ENCODE measurements at places on chromosomes 4 and X.

DNA sequence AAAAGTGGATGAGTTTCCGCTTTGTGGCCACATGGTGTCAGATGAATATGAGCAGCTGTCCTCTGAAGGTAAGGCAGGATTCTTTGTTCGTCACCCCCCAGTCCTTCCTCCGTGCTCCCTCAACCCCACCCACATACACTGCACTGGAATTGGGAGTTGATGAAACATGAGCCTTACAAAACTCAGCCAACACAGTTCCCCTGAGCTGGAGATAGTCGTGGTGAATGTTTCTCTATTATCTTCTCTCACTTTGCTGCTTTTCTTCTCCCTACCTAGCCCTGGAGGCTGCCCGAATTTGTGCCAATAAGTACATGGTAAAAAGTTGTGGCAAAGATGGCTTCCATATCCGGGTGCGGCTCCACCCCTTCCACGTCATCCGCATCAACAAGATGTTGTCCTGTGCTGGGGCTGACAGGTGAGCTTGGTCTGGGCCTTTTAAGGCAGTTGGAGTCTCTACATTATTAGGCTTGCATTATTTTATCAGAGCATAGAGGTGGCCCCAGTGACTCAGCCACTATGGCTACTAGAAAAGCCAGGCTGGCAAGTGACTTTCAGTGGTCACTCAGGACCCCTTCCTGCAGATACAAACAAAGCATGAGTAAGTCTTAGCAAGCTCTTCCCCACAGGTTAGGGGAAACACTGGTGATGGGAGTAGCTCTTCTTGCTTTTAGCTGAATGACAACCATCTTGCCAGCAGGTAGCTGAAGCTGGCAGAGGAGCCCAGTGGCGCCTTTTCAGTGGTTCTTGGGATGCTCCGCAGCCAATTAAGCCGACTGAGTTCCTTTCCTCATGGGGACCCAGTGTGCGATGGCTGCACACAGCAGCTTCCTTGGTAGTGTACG lies 1.6 kb downstream of the RPL10 start:
- no peak for DNase-seq

DNA sequence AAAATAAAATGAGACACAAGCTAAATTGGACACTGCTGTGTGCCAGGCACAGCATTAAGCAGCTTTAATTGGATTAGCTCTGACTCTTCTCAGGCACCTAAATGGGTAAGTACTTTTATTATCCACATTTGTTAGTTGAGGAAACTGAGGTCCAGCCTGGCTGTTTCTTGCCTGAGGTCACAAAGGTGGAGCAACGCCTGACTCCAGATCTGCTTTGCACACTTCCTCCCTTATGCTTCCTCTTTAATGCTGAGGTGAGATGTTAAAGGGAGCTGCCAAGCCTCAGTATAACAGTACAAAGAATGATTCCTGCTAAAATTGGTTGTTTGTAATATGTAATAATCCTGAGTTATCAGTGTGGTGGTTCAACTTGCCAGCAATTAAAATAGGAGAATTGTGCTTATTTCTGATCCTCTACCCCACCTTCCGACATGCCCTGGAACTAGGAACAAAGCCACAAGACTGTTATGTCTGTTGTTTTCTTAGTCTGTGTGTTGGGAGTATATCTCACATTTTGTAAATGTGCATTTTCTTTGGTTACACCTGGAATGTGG lies 74.4 kb downstream of the AFF1 start:
- DNase-seq, result no peak

- DNase-seq, result no peak
Observed at GRCh38 chr4:137000432-137000831, 531.9 kb downstream of the PCDH18 start.

DNA sequence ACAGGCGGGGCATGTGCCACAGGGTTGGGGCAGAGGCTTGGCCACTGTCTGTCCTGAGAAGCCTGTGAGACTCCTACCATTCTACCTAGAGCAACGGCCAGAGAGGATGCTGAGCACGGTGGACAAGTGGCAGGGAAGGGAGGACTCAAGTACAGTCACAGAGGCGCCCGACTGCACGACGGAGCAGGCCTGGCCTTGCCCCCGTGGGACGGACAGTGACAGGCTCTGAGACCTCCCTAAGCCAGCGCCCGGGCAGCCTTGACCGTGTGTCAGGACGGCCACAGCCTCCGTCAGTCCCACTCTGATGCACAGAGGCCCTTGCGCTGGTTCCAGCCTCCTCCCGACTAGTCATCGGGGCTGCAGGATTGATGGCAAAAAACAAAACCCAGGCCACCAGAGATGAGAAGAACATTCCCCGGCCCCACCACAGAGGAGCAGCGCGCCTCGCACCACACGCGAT lies 36.7 kb upstream of the MXD4 start:
- DNase-seq, result no peak

DNA sequence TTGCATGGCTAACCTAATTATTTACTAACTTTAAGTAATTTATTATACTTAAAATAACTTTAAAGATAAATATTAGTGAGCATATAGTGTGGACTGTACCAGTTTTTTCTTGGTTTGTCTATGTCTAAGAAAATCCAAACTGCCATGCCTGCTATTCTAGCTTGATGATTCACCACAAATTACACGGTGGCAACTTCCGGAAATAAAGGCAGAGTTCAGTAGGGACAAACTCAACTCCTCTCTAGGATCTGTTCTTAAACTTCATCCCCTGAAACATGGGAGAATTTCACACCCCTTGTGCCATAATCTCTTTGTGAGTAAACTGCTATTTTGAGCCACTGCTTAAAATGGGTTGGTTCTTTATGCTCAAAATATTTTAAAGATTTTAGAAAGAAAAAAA lies 213.6 kb upstream of the NRK start:
- DNase-seq, result no peak

DNA sequence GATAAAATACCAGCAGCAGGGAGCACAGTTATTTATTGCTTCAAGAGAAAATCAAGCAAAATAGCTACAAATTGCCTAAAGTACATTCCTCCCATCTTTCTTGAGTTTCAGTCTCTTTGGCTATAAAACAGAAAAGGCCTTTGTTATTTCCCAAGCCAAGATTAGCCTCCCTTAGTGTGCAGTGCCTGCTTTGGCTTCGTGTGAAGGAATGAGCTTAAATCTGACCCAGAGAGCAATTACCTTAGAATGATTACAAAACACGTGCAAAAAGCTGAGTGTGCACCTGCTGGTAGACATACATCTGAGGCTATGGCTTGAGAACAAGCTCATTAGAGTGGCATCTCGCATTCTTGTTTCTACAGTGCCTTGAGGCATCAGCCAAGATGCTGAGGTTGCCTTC lies 250.8 kb downstream of the C4orf33 start:
- no peak for DNase-seq

GRCh38 chr4:128916832-128917231 lies 107.3 kb downstream of the JADE1 start:
- DNase-seq, result no peak

DNA sequence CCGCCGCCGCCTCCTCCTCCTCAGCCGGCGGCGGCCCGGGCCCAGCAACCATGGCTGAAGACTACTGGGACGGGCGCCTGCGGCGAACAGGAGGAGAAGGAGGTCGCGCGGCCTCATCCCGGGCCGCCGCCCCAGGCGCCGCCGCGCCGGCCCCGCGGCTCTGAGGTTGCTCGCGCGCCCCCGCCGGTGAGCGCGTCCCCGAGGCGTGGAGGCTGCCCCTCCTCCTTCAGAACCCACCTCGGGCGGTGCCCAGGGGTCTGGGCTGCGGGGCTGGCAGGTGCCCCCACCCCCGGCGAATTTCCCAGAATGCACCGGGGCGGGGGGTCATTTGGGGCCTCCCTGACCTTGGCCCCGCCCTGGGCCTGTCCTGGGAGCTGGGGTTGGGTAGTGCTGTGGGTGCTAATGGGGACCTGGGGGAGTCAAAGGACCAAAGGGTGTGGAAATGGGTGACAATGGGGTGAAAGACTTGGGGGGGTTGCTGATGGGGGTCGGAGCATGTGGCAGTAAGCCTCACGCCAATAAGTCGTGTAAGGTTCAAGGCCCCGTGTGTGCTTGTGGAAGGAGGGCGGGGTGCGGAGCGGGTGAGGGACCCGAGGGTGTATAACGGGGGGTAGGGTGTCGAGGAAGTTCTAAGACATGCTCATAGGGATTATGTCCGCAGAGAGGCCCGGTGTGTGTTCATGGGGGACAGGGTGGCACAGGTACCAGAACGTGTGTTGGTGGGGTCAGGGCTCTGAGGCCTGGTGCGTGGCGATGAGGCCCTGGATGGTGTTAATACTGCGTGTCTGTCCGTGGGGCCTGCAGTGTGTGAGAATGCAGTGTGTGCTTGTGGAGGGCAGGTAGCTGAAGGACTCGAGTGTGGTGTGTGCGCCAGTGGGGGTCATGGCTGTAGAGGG lies 687 bp downstream of the CDK16 start:
- peak; percentile 48 for DNase-seq

DNA sequence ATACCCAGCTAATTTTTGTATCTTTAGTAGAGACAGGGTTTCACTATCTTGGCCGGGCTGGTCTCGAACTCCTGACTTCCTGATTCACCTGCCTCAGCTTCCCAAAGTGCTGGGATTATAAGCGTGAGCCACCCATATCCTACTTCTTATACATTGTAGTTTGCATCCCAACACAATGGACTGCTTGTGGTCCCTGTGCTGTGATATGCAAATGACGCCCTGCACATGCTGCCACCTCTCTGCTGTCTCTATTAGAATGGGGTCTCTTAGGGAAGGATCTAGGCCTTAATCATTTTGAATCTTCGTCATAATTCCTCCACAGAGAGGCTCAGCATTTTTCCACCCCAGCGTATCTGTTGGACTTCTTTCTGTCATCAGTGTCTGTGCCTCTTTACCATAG lies 595.9 kb downstream of the ADGRL3 start:
- no peak for DNase-seq

DNA sequence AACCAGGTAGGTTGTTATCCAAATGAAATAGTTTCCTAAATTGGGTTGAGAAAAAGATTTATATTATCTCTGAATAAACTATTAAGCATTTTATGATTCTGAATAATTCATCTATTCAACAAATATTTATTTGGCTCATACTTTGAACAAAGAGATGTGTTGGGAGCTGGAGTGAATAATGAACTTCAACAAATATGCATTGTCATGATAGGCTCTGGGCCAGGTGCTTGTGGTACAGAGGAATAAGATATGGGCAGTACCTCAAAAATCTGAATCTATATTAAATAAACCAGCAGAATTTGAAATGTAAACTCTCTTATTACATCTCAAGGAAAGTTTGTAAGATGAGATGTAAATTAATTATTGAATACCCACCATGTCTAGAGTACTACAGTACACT lies 75.7 kb upstream of the DCLK2 start:
- DNase-seq, result no peak

DNA sequence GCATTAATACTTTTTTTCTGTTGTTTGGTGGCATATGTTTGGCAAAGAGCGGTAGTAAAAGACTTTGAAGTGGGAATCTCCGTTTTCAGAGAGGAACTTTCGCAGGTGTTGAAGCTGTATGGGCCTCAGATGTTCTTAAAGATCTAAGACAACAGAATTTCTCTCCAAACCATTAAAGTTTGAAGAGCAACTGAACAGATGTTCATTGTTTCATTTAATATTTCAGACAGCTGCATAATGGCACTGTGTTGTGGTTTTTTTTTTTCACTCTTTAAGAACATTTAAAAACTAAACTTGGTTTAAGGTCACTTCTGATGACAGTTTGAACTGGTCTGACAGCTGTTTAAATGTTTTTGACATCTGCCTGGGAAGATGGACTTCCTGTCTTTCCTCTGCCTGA lies 882.7 kb upstream of the PCDH10 start:
- no peak for DNase-seq

DNA sequence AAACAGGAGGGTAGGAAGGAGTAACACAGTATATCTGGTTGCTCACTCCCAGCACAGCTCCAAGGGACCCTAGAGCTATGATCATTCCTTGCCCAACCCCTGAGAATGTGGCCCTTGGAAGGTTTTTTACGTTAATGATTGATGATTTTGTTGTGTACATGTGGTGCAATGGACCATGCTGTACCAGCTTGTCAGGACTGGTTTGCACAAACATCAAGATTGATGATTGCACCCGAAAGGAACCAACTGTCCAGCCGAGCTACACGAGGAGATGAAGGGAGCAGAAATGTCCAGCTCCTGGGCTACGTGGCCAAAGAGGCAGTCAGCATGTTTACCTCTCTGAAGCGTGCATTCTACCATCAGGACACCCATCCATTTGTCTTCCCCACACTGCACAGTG lies 83.2 kb upstream of the USP9X start:
- no peak for DNase-seq

- no peak for DNase-seq
Observed at GRCh38 chr4:23903859-23904438, 14.1 kb upstream of the PPARGC1A start.

- DNase-seq, result no peak
Observed at GRCh38 chr4:162456106-162456505, 292.3 kb upstream of the FSTL5 start.

- no peak for DNase-seq
Observed at GRCh38 chrX:43277879-43278278, 378.2 kb upstream of the MAOA start.

GRCh38 chr4:55442541-55442940 lies 46.8 kb downstream of the TMEM165 start:
- no peak for DNase-seq

GRCh38 chr4:51885363-51885762 lies 42.4 kb downstream of the DCUN1D4 start:
- no peak for DNase-seq

DNA sequence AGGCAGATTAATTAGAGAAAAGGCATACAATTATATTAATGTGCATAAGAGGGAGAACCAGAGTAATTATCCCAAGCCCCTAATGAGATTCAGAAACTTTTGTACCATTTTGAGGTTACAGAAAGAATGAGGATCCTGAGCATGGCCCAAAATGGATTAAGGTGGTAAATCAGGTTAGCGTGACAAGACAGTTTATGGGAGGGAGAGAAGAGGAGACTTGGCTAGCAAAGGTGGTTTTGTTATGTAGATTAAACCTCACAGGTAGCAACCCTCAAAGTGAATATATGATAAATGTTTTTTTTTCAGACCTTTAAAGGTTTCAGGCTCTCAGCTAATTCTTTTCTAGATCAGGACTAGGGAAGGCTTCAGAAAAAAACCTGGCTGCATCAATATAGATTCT lies 781.8 kb downstream of the FAM133A start:
- no peak for DNase-seq

GRCh38 chr4:21872101-21872500 lies 76.5 kb downstream of the KCNIP4 start:
- no peak for DNase-seq

DNA sequence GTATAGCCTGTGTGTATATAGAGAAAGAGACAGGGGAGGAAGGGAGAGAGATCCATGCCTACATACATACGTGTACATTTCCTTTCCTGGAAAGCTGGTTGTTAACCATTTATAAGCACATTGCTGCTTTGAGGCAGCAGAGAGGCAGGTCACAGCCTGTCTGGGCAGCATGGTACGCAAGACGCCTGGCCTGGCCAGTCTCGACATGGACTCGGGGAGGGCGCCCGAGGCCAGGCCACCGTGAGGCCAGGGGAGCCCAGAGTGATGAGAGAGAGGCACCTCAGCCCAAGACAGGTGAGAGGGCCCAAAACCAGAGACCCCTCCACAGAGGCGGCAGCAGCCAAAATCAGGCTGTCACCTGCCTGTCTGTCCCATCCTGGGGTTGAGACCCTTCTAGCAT lies 3.9 kb downstream of the TREX2 start:
- no peak for DNase-seq

- no peak for DNase-seq
Observed at GRCh38 chr4:165198329-165198728, 9.0 kb upstream of the KLHL2 start.

All from stimulated activated naive CD4-positive, alpha-beta T cell treated with Interleukin-2 at 50 U/mL for 16 hours (primary cell).